ENCODE measurements at places on chromosomes 11 and 22. TPM values are rescaled to one million over a fixed set of nuclear protein-coding genes. Genes with fewer than 3 reads are reported as not detected.

Gene AQP11
- 0.31 TPM for total RNA-seq

Gene ABCG4
- total RNA-seq, result under 0.01 TPM

Gene VPREB1
- total RNA-seq, result not detected

Gene SLC25A18
- total RNA-seq, result not detected

Gene GGTLC3
- not detected for total RNA-seq

Gene CRKL
- 41.6 TPM for total RNA-seq

Gene AIFM3
- not detected for total RNA-seq

Gene UPK2
- total RNA-seq, result not detected

Gene OR6T1
- total RNA-seq, result not detected

Gene CRYBB1
- not detected for total RNA-seq

Gene MPST
- 83.9 TPM for total RNA-seq

Gene SMTNL1
- not detected for total RNA-seq

Gene GAB4
- total RNA-seq, result not detected

Gene ROBO4
- 204 TPM for total RNA-seq

Gene CNIH2
- total RNA-seq, result not detected

Gene BTBD18
- not detected for total RNA-seq

Gene RAG2
- total RNA-seq, result not detected

Gene NRGN
- total RNA-seq, result 0.81 TPM

All from bladder microvascular endothelial cell (primary cell).